ENCODE measurements at places on chromosomes 4 and X.

DNA sequence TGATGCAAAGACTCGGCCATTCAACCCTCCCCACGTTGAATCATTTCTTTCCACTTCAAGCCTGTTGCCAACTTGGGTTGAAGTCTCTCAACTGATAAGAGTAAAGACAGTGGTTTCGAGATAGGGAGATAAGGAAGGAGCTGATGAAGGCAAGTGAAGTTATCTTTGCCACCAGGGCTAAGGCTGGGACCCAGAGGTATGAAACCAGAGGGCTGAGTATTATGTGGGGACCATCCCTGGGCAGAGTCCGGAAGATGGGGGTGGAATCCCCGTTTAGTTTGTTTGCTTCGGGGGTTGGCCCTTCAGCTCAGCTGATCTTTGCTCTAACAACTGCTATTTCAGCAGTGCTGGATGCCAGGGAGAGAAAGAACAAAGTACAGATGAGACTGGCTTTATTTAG, 2.3 kb upstream of the XPNPEP2 start:
- H3K27me3 ChIP-seq = no peaks in the 10 kb centered on the region
- H3K4me3 ChIP-seq = no peak overlapping the region
- H3K27ac ChIP-seq = no peak overlapping the region
- no peak for DNase-seq
- peaks cover 41% of the 10 kb centered on the region for H3K4me1 ChIP-seq

DNA sequence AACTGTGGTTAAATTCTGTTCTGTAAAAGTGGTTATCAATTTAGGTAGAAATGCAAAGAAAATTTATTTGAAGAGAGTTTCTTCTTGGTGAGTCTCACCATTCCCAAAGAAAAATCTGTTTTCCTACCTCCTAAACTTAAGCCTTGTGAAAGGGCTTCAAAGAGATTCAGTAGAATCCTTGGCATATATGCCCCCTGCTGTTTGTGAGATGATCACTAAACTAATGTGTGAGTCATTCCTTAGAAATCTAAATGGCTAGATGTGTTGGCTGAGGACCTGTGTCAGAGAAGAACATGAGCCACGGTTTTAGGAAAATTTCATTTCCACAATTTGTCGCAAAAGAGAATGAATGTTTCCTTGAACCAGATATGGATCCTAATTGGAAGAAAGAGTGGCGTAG, 260.9 kb downstream of the SLC7A11 start:
- DNase-seq = no peak
- H3K4me3 ChIP-seq = no peak overlapping the region
- no peak overlapping the region for H3K27ac ChIP-seq
- no peaks in the 10 kb centered on the region for H3K4me1 ChIP-seq

DNA sequence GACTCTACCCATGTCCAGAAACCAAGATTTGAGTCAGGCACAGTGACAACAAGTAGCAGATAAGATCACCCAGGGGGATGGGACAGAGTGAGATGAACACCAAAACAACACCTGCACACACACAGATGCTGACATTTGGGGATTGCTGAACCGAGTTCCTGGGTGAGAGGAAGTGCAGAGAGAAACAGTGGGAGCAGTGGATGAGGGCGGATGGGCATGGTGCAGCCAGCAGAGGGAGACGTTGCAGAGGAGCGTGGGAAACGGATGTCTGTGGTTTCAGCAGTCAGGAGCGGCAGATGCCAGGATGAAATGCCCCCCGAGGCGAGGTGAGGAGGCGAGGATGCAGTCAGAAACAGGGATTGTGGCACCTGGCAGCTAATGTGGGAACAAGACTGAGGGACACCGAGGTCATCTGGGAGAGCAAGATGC, 78.6 kb upstream of the STS start:
- peaks cover 25% of the 10 kb centered on the region for H3K4me1 ChIP-seq
- DNase-seq = no peak
- H3K4me3 ChIP-seq = peak overlapping the region; percentile 19
- peaks cover 23% of the 10 kb centered on the region for H3K36me3 ChIP-seq

DNA sequence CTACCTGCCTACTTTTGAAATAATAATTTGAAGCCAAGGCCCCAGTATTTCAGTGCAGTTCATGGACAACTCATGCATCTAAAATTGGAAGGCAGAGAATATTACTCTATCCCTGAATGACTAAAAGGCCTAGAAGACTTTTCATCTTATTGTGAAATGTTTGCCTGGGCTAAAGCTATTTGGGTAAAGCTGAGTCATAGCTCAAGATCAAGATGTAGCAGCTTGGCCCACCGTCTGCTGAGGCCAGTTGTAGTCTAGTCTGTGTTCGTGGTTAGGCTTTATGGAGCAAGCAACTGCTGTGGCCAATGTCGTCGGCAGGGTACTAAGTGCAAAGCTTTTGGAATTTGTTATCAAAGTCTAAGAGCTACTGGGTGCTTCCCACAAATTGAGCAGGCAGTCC, 929.1 kb downstream of the RAB28 start:
- no peak overlapping the region for H3K4me3 ChIP-seq
- no peak for DNase-seq
- no peaks in the 10 kb centered on the region for H3K36me3 ChIP-seq
- H3K27ac ChIP-seq = no peak overlapping the region

DNA sequence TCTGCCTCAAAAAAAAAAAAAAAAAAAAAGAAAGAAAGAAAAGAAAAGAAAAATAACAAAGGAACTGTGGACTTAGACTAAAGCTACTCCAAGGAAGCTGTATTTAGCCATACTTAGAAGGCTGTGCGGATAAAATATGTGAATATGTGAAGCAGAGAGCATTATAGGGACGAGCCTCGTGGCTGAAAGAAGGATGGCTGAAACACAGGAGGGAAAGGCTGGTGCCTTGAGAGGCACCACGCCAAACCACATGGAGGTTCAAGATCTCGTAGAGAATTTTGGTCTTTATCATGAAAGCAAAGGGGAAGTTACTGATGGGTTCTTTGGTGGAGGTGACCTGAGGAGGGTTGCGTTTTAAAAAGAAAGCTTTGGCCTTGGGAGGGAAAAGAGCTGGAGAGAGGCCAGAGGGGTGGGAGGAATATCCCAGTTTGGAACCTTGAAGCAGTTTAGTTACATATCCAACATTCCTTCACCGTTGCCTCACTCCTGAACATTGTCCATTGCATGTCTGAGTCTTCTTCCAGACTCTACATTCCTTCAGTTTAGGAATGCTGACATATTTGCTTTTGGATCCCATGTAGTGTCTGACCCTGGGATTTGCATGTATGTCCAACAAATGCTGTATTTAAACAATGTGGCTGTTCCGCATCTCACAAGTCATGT, 82.5 kb downstream of the CPE start:
- H3K27me3 ChIP-seq = peaks cover 12% of the 10 kb centered on the region
- H3K4me3 ChIP-seq = no peak overlapping the region
- no peak for DNase-seq
- no peaks in the 10 kb centered on the region for H3K4me1 ChIP-seq
- no peak overlapping the region for H3K27ac ChIP-seq

DNA sequence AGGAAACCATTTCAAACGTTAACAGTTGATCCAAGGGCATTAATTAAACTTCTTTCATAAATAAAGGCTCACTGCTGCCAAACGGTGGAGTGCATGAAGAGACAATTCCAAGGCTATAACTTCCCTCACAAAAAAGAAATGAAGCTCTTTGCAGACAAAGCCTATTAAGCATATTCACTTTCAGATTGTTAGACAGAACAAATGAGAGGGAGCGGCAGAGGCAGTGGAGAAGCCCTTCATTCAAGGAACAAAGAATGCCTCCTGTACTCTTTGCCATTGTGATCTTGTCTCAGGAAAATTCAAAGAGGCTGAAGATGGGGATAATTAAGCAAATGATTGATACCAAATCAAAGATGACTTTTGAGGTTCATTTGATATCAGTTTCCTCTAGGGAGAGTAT, 370.5 kb upstream of the FAT1 start:
- no peaks in the 10 kb centered on the region for H3K4me1 ChIP-seq
- DNase-seq = no peak
- no peaks in the 10 kb centered on the region for H3K36me3 ChIP-seq
- H3K27me3 ChIP-seq = no peaks in the 10 kb centered on the region
- no peak overlapping the region for H3K4me3 ChIP-seq
